Mesenteric fat pad (tissue), 1 donor: ENCODE measurements at places on chromosomes 1 and 21.

- no peak for DNase-seq
These were observed 507.1 kb downstream of the SMYD3 start for GRCh38 chr1:245999697-246000637.

GRCh38 chr1:65235867-65236805 is 73.2 kb upstream of the DNAJC6 start:
- no peak for DNase-seq

GRCh38 chr1:47919113-47919833 is 77.9 kb downstream of the TRABD2B start:
- DNase-seq = no peak

DNA sequence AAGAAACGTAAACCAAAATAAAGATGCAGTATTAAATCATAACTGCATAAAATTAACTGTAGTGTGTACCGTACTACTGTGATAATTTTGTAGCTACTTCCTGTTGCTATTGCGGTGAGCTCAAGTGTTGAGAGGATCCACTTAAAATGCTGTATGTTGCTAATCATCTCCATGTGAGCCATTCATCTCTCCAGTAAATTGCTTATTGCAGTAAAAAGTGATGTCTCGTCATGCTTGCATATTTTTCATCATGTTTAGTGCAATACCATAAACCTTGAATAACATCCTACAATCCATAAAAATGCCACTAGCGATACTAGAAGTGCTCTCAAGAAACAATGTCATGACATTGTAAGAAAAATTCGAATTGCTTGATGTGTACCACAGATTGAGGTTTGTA is 66.3 kb downstream of the RAVER2 start:
- no peak for DNase-seq

DNA sequence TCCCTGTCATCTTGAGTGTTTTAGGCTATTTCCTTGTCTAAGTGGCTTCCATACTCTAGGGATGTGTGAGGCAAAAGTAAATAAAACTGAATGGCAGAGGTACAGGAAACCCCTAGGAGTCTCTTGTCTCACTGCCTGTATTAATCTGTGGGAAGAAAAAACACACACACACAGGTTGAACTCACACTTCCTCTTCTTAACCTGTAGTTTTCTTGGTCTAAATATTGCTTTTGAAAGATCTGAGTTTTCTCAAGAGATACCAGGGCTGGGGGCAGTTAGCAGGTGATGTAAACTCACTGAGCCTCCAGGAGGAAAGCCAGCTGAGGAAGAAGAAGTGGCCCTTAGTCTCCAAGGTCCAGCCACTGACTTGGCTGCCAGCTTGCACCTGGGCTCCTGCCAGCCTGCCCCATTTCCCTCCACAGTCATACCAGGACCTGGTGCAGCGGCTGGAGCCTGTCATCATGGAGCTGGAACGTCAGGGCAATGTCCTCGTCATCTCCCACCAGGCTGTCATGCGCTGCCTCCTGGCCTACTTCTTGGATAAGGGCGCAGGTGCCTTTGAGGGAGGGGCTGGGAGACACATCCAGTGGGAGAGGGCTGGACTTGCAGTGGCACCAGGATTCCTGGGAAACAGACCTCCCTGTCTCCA is 16.9 kb downstream of the PFKFB2 start:
- DNase-seq = no peak

DNA sequence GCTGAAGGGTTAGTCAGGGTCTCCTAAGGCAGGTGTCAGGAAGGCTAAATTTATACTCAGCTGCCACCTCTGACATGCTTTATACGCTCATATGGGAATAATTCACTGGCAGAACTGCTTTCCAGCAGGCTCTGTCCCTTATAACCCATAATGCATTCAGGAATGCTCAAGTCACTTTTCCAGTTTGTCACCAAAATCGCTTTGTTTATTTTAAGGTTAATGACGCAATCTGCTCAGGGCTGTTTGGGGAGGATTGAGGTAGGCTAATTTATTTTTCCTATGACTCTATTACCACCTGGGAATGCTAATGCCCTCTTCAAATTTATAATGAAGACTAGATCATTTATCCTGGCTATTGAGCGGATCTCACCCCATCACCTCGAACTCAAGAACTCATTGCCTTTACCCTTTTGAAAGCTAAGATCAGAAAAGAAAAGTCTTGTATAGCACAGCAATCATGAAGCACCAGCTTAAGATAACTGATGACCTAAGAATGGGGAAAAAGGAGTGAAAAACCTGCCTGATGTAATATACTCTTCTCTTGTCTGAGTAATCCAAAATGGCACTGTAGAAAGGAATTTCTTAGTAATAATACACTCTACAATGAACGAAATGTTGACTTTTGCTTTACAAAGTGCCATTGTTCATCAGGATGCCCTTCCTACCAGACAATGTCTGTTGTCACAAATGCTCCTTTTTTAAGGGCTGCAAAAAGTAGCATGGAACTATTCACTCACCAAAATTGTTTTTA is 97.9 kb upstream of the EXO1 start:
- DNase-seq = no peak

DNA sequence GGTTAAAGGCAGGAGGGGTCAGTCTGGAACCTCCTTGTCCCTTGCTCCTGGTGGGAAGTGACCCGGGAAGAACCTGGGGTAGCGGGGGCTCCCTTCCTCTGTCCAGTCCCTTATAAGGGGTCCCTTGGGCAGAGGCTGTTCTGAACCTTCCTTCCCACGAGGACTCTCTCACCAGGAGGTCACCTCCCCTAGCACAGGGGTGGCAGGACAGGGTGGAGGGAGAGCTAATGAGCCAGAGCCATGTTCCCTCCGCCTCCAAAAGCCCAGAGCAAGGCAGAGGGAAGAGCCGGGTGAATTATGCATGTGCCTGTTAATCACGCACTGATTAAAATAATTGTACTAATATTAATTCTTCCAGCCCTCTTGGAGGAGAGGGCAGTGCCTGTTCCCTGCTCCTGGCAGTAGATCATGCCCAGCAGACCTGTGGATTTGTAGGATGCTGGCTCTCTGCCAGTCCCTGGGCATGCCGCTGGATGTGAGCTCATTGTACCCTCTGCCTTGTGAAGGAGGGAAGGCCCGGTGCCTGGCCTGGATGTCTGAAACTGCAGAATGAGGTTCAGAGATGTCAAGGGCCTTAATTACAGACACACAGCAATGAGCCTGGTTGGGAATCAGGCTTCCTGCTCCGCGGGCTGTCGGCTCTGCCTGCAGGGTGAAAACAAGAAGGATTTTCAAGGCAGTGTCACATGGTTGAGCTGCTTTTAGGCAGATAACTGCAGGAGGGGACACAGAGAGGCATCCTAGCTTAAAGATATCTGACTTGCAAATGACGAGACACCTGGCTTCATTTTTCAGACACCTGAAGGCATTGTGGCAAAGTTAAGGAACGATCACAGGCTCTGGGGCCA is 68.2 kb downstream of the IGSF21 start:
- no peak for DNase-seq

GRCh38 chr1:230728710-230729392 is 14.9 kb upstream of the AGT start:
- no peak for DNase-seq

- DNase-seq = no peak
These were observed 838.2 kb upstream of the B3GALT2 start for GRCh38 chr1:194024659-194025058.

- DNase-seq = no peak
These were observed 150.6 kb downstream of the RWDD3 start for GRCh38 chr1:95384567-95384966.

DNA sequence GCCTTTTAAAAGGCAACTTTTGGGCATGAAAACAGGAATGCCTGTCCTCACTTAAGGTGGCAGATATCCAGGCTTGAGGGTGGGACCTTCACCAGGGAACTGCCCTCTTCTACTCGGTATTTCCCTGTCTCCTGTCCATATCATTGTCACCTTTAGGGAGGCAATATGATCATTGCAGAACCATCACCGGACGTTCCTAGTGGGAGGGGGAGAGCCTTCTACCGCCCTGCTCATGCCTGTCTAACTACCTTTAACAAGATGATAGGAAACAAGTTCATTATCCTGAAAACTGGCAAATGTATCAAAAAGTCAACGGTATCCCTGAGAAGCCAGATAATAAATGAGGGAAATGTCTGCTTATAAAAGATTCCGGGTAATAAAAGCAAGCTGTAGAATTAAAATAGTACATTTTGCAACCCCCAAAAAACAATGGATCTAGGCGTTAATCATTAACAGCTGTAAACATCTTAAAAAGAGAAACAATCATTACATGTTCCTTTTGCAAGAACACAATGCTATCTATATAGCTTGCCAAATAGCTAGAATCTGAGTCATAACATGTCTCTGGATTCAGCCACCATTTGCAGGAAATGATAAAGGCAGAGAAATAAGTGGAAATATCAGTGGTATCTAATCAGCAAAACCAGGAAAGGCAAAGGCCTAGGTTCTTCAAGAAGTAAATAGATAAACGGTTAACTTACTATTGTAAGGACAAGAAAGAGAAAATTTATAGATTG is 852.9 kb upstream of the ADGRL4 start:
- no peak for DNase-seq

DNA sequence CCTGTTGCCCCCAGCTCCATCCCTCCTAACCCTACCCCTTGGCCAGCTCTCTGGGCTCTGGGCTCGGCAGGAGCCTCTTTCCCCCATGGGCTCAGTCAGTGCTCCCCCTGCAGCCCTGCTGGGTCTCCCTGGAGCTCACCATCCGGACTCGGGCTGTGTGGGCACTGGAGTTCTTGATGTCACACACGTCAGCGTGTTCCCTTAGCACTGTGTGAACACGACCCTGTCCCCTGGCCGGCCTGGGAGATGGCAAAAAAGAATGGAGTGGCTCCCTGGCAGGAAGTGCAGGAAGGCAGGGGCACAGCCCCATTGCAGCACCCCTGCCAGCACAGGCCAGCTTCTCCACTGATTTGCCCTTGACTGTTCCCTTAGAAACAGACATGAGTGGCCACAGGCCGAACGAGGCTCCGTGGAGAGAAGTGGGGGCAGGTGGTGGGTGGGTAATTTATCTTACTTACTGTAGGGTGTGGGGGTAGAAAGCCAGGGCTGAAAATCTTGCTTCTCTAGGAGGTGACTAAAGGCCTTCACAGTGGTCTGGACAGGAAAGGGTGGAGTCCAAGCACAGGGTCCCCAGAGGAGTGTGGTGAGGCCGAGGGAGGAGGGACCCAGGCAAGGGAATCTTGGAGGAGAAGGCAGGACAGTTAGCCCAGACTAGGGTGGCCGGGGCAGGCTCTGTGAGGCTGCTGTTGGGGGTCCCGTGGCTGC is 381.7 kb upstream of the VAMP3 start:
- DNase-seq = peak; percentile 67

DNA sequence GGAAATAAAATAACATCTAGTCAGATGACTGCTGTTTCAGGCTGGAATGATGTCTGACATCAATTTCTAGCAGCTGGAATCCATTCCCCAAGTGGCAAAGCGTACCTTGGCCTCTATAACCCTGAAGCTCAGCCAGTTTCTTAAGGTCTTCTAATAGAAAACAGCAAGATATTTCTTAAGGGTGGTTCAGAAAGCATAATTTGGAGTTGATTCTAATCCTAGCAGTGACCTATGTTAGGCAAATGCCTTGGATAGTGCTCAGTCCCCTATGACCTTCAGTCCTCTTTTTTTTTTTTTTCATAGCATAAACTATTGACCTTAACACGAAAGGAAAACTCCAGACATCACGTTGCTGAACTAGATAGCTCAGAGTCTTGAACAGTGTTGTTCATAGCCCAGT is 56.5 kb downstream of the LAMC2 start:
- no peak for DNase-seq

- no peak for DNase-seq
These were observed 60.8 kb upstream of the RALGPS2 start for GRCh38 chr1:178664278-178664677.

DNA sequence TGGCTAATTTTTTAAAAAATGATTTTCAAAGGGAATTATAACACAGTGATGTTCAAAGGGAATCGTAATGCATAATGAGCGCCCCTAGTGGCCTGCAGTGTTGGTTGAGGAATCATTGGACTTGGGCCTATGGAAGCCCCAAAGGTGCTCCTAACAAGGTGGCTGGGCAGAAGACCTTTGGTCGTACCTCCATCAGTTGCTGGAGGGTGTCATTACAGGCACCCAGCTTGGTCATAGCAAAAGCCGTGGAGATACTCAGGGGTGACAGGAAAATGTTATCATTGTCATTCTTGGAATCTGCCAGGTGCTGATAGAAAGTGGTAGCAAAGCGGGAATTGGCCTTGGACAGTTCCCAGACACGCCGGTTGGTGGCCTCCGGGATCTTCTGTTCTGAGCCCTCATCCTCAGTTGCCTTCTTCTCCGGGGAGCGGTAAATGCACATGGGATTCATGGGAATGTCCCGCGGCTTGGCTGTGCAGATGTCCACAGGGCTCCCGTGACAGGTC is 2.7 kb downstream of the SERPINC1 start:
- no peak for DNase-seq
